ENCODE measurements at places on chromosomes 16 and 17.
A peak's percentile ranks its signal among the peaks of the same experiment; 100 is the strongest.

- peak; percentile 88 for DNase-seq
Measured at GRCh38 chr17:81711814-81712467, at the start of gene SLC25A10. Gene SLC25A10, plus strand, starts transcription at chr17:81712284. Its CDS starts 143 bp downstream, at chr17:81712427.

GRCh38 chr16:4892361-4893102 is 44.4 kb downstream of the PPL start:
- no peak for DNase-seq

- DNase-seq = no peak
Measured at GRCh38 chr16:77594799-77595596, 127.3 kb upstream of the NUDT7 start.

- peak; percentile 41 for DNase-seq
Measured at GRCh38 chr17:10073941-10074340, 124.5 kb downstream of the GAS7 start.

Measured in posterior vena cava (tissue), 2 donors.